ENCODE measurements at places on chromosomes 13 and 19.

GRCh38 chr19:31110336-31110735 lies 238.9 kb downstream of the TSHZ3 start:
- peak; percentile 61 for DNase-seq

GRCh38 chr19:18815673-18816072 lies 16.1 kb upstream of the UPF1 start:
- no peak for DNase-seq

DNA sequence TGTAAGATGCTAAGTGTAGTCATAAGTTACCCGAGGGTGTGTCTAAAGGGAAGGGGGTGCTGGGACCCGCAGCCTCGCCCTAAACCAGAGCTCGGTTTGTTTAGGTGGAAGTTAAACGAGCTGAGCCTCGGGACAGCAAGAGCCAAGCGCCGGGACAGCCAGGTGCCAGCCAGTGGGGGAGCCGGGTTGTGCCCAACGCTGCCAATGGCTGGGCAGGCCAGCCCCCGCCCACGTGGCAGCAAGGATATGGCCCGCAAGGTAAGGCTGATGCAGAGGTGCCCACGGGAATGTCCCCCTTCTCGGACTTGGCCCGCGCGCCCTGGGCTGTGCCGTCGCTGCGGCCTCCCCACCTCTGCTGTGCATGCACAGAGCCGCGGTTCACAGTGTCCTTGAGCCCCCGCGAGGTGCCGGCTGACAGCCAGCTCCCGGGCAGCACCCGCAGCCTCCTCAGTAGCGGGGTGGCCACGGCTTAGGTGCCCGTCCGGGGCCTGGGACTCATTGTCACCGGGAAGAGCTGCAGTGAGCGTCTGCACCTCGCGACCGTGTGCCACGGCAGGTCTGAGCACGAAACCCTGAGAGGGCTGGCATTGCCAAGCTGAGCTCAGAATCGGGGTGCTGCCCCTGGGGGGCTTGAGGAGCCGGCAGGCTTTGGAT lies 9.3 kb upstream of the RPS15 start:
- no peak for DNase-seq

DNA sequence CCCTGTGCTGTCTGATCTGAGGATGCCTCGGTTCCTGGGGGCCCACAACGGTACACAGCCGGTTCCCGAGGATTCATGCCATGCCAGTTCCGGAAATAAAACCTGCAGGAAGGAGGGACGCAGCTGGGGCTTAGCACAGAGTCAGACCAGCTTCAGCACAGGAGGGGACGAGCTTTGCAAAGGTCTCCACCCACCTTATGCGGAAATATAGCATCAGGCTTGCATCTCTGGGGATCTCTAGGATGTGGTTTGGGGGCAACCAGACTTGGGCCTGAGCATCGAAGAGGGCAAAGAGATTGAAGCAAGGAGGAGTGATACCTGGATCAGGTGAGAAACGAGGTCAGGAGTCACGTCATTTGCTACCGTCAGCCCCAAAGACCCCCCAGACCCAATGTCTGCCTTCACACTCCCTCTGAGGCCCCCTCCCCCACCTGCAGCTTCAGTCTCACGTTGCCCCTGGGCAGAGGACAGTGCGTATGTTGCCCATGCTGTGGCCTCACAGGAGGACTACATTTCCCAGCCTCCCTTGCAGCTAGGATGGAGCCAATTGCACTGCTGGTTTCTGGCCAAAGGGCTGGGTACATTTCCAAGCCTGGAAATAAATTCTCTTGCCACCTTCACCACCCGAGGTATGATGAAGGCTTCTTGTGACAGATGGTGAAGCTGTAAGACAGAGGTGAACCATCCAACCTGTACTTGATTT lies 12.1 kb downstream of the TYK2 start:
- no peak for DNase-seq

DNA sequence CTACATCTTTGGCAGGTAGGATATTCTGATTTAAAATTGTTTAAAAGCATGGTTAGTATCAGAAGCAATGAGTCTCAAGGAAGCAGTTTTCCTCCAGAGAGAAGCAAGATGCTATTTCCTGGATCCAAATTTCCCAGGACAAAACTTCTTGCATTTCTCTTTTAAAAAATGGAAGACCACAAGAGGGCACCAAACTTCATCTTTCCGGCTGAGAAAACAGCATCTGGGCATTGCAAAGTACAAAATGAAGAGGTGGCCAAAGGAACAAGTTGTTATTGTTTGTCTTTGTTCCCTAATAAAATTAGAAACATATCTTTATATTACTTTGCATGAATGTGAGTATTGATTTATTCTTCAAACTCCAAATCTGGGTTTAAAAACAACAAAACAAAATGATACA lies 60.0 kb upstream of the LRCH1 start:
- DNase-seq = peak; percentile 63

DNA sequence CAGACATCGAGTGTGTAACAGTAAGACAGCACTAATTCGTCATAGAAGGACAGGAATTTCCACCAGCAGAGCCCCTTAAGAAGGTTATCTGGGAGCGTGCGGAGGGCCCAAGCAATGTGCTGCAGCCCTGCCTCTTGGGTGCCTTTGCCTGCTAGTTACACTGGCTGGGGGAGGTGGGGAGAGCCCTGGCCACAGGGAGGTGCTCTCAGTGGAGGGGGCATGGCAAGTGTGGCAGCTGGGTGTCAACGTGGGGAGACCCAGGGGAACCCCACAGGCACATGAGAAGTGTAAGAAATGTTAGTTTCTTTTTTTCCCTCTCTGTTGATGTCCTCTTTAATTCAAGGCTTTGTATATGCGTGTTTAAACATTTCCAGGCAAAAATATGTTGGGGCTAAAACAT lies 50.9 kb upstream of the TMTC4 start:
- DNase-seq = no peak

DNA sequence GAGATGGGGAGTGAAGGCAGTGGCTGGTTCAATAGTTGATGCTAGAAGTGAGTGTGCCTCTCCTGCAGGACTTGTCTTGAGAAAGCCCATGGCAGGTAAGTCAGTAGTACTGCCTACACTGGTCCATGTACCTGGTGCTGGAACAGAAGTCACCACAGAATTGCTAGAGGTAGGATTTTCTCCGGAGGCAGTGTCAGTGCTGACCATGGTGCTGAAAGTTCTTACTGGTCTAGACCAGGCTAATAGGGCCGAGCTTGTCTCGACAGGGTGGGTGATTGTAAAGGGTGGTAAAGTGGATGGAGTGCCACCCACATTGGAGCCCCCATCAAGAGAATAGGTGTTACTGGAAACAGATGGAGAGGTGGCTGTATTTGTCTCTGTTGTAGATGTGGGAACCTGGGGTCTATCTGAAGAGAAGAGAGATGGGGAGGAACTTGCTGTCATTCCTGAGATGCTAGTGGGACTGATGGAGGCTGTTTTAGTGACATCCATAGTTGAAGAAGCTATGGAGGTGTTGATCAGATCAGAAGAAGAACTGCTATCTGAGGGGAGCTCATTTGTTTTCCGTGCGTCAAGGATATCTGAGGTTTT lies 36.6 kb downstream of the MUC16 start:
- DNase-seq = peak; percentile 68

Data from neural progenitor cell (in vitro differentiated cells).